Activated B cell treated with CpG ODN at 0.5 μM for 24 hours (primary cell): ENCODE measurements at places on chromosomes 12 and 14. TPM values are rescaled to one million over a fixed set of nuclear protein-coding genes. Genes with fewer than 3 reads are reported as not detected.

GRCh38 chr12:55742719-55743405, at the start of gene GDF11:
Gene GDF11, plus strand, starts transcription at chr12:55743122. Its CDS starts 195 bp downstream, at chr12:55743317.
- peak; percentile 48 for DNase-seq

Gene ANO4
- not detected in 2 replicates for total RNA-seq

DNA sequence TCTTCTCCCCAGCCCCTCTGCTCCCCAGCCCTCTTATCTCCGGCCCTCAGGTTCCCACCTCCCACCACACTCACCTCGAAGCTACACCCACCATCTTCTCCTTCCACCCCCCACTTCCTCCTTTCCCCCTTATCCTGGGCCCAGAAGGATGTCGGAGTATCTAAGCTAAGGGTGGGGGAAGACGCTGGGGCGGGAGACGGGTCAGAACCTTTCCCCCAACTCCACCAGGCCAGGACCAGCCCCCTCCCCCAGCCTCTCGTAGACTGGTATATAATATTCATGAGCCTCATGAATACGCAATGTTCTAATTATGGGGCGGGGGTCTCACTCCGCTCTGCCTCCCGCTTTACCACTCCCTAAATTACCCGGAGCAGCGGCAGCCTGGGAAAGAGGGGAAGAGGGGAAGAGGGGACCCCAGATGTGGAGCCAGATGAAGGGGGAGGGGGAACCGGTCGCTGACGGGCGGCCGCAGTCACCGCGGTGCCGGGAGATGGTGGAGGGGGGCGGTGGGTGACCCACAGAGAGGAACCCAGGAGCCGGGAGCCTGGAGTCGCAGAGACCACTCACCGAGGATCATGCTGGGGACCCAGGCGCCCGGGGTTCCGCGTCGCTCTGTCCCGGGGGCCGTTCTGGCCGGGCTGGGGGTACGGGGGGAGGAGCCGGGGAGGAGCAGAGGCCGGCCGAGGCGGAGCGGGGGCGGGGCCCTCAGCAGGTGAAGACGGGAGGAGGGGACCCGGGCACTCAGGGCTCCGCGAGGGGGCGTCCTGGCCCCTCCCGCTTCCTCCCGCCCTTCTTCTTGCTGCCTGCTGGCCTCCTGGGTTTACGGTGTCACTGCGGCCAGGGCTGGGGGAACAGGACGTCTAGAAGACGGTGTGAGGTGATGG, 6.4 kb upstream of the ZNF385A start:
- peak; percentile 74 for DNase-seq

GRCh38 chr12:111057701-111058425, 137.5 kb upstream of the MYL2 start:
- no peak for DNase-seq

Gene ACSS3
- total RNA-seq: not detected in 2 replicates

- no peak for DNase-seq
These were observed 541.7 kb downstream of the SLC16A7 start for GRCh38 chr12:60137513-60137912.

- DNase-seq: no peak
These were observed 5.2 kb downstream of the GPX2 start for GRCh38 chr14:64937171-64937820.

Gene INSM2
- not detected in 2 replicates for total RNA-seq

GRCh38 chr12:104724992-104725585, 233.0 kb downstream of the SLC41A2 start:
- DNase-seq: no peak

DNA sequence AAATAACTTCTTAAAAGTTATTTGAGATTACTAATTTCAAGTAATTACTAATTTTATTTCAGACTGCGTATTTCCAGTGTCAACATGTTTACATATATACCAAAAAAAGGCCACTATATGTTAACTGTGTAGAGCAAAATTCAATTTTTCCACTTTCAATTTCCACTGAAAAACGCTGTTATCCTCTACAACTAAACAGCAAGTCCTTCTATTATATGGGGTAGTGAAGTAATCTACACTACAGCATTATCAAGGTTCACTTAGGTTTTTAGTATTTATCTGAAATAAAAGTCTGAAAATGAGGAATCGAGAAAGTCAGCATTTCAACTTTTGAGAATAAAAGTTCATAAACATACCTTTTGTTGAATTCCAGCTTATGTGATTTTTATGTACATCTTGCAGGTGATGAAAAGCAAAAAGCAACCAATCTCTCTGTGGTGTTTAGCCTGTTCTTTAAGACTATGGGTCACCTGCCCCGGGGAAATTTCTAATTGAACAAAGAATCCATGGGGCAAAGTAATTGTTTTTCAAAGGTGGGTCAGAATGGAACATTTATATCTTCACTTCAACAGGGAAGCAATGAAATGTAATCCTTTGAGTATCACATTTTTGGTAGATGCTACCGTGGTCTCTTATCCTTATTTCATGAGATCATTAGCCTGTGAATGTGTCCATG, 3.3 kb downstream of the BTG1 start:
- DNase-seq: no peak

Gene CCDC196
- total RNA-seq: not detected in 2 replicates

Gene MORN3
- total RNA-seq: 0.20 and 0.42 TPM in 2 replicates

Gene TSPAN8
- not detected in 2 replicates for total RNA-seq

GRCh38 chr12:111068290-111068689, 147.9 kb upstream of the MYL2 start:
- no peak for DNase-seq

DNA sequence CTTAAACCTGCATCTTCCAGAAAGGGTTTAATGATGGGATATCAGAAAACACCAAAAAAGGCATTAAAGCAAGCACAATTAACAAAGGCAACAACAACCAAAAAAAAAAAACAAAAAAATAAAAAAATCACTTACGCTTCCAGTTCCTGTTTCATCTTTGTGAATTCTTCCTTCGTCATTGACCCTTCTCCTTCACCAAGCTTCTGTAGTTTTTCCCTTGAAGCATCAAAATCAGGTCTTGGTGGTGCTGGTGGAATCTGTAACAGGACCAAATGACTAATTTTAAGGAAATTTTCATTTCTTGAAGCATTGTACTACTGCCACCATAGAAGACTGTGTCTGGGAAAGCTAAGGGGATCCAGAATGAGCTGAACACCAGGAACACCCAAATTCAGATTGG, 24.5 kb downstream of the SNX6 start:
- no peak for DNase-seq

GRCh38 chr14:101743701-101744100, 17.8 kb upstream of the PPP2R5C start:
- no peak for DNase-seq

- no peak for DNase-seq
These were observed 37.8 kb upstream of the NFYB start for GRCh38 chr12:104175726-104176247.

DNA sequence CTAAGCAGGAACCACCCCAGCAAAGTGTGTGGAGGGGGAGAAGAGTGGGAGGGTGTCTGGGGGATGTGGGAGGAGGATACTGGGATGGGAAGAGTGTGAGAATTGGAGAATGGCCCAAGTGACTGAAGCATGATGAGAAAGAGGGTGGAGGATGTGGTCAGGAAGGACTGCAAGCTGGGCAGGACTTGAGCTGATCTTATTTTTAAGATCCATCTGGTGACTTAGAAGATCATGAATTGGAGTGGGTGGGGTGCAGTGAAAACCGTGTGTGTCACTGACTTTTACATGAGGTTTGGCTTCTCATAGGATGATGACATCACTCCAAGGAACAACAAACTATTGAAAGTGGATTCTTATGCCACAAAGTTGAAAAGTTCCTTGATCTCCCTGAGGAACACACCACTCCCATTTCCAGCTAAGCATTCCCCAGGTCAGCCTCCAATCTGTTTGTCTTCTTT, 287.5 kb downstream of the GALC start:
- no peak for DNase-seq

DNA sequence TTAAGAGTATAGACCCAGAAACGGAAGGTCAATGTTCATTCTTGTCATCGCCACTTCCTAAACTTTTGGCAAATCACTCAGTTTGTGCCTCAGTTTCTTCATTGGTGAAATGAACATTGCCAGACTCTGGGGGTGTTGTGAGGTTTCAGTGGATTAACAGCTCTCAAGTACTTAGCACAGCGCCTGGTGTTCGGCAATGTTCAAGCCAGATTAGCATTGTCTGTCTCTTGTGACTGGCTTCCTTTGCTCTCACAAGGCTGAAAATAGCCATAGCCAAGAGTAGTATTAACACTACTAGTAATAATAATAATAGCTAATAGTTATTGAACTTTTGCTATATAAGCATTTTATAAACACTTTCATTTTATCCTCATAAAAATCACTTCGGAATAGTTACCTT, 71.9 kb downstream of the C12orf75 start:
- no peak for DNase-seq

DNA sequence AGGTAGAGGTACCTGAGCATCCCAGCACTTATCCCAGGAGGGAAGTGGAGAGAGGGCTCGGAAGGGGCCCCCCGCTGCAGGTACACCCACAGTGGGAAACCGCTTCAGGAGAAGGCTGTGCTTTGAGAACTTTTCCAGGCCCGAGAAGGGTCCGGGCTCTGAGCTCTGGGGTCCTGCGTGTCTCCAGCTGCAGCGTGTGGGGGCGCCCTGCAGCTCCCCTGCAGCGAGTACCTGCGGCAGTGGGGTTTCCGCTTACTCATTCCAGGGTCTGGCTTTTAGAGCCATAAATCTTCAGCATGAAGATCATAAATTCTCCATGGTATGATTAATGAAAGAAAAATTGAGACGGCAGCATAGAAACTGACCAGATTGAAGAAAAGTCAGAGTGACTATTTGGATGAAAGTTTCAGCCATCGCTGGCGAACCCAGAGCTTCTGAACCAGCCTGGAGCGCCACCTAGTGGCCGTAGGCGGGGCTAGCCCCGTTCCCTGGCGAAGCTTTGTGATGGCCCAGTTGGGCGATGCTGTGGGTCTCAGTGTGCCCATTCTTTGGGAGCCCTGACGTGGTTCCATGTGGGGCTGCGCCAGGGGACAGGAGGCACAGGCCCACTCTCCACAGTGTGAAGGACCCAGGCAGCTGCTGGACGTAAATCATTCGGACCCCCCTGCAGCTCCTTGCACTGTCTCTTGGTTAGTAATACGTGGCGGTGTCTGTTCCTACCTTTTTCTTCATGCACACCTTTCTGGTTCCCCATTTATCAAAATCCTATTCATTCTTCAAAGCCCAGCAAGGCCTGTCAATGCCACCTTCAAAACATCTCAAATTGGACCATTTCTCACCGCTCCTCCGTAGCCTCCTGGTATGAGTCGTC, 198.2 kb downstream of the TSPAN9 start:
- DNase-seq: peak; percentile 66

DNA sequence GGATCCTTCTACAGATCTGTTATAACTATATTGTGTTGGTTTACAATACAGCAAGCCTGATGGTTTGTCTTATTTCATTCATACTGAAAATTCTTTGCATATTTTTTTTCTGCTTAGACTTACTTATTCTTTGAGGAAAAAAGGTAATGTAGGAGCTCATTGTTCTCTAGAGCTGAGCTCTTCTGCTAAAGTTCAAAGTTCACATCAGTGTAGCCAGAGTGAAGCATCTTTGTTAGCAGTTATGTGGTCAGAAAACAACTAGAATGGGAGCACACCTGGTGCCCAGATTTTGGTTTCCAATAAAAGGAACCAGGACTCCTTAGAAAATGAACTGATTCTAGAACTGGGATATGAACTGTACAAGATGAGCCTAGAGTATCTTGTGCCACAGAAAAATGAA, 10.3 kb downstream of the GPX2 start:
- DNase-seq: no peak

GRCh38 chr14:85075694-85076476, 454.1 kb upstream of the FLRT2 start:
- no peak for DNase-seq

DNA sequence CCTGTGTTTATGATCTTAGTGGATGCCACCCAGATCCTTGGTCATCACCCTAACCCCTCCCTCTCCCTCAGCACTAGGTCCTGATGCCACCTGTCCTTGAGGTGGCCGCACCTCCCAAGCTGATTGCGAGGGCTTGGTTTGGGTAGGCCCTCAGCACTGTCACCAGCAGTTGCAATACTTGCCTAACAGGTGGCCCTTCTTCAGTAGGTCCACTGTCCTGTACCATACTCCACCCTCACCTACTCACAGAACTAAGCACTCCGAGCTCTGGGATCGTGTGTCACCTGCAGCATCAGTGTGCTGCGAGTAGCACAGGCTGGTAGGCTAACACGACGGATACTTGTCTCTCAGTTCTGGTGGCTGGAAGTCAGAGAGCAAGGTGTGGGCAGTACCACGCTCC, 14.0 kb upstream of the SERPINA12 start:
- no peak for DNase-seq

- DNase-seq: no peak
These were observed 84.6 kb upstream of the CCDC196 start for GRCh38 chr14:66401449-66402095.

Gene ANKRD33
- total RNA-seq: not detected in 2 replicates

DNA sequence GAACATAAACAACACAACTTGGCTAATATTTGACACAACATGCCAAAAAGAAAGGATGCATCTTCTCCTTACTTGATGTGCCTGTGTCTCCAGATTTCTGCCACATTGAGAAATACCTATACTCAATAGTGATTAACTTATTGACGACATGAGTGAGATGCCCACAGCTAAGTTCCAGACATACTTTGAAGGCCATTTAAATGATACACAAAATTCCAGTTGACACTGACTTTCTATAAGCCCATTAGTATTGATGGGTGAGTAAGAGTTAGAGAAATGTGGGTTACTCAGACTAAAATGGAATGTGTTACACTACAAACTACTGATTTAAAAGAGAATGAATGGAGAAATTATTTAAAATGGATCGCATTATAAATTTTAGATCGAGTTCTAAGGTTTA, 838.2 kb upstream of the MGAT4C start:
- DNase-seq: no peak

GRCh38 chr12:93153321-93153720, 224.2 kb upstream of the EEA1 start:
- no peak for DNase-seq

Gene PLEKHG7
- total RNA-seq: 3.4 and 4.1 TPM in 2 replicates

- no peak for DNase-seq
These were observed 3.0 kb downstream of the ZBTB1 start for GRCh38 chr14:64507376-64508156.

DNA sequence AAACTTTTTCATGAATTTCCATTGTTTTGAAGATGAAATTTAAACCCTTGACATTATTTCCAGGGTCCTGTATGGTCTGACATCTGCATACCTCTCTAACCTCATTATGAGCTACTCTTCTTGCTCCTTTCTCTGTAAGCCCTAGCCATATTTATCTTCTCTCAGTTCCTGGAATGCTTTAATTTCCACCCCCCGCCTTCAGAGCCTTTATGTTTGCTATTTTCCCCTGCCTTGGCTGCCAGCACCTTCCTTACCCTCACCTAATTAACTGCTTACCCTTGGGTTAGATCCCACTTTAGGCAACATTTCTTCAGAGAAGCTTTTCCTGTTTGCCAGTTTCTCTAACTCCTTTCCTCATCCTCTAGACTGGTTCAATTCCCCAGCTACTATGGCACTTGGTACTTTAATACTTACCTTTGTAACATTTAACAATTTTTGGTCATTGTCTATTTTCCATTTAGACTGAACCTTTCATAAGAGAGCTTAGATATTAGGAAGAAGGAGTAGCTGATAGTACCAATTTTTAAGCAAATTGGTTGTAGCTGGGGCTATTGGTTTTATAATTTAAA, 6.0 kb downstream of the STYX start:
- no peak for DNase-seq

Gene WDR20
- 41.1 and 42.3 TPM in 2 replicates for total RNA-seq

- DNase-seq: no peak
These were observed 101.1 kb upstream of the FRMD6 start for GRCh38 chr14:51550636-51551035.

GRCh38 chr12:124025661-124026060, 52.6 kb downstream of the ZNF664 start:
- DNase-seq: no peak

Gene OLR1
- 0.12 TPM in 1 of 2 replicates, not detected in the other for total RNA-seq
